Activated CD4-positive, alpha-beta T cell treated with anti-CD3 and anti-CD28 coated beads, Interleukin-2, Interleukin-4, amounts not matched to agents 100 ng/mL and 50 ng/mL, durations not matched to agents 16 hours and 8 hours (primary cell): ENCODE measurements at places on chromosomes 13 and 19.

DNA sequence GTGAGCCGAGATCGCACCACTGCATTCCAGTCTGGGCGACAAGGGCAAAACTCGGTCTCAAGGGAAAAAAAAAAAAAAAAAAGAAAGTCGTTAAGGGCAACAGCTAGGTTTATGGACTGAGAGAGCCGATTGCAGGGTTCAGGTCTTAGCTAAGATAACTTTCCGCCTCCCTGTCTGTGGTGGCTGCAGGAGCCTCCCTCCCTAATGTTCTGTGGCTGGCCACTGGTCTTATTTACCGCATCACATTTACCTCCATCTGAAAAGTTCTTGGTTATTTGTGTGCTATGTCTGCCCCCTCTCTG lies 722 bp upstream of the CRTC1 start:
- no peak for DNase-seq

DNA sequence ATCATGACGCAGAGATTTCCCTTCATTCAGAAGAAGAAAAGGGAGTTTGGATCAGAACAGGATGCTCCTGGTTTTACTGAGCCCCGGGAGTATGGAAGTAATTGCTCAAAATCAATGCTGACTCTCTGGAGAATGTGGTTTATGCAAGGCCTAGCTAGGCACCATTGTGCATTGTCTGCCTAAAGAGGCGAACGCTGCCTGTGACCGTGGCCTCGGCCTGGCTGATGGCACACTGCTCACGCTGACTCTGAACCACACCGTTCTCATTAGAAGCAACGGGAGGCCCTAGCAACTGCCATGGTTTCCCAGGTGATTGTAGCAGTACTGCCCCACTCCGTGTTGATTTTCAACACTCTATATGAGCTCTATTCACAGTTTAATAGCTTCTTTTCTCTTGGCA lies 41.7 kb upstream of the UBL3 start:
- no peak for DNase-seq

GRCh38 chr13:69948016-69948415 lies 159.6 kb upstream of the ATXN8OS start:
- DNase-seq = no peak

DNA sequence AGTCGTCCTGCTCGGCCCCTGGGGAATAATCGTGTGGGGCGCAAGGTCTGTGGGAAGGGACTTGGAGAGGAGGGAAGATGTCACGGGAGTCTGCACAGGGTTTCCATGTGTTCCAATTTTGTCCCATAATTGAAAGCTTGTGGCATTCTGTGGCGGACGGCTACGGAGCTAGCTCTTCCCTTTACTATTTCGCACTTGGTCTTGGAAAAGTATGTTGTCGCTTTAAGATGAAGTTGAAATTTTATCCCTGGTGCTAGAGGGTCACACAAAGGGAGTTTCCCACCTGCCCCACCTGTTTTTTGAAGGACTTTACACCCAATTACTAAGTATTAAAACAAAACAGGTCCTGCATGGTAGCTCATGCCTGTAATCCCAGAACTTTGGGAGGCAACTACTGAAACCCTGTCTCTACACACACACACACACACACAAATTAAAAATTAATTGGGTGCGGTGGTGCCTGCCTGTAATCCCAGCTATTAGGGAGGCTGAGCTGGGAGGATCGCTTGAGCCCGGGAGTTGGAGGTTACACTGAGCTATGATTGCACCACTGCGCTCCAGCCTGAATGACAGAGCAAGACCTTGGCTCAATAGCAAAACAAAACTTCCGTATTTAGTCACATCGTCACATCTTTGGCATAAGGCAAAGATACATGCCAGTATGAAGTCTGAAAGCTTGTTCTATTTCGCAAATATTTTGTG lies 967 bp upstream of the TPT1 start:
- DNase-seq = no peak

DNA sequence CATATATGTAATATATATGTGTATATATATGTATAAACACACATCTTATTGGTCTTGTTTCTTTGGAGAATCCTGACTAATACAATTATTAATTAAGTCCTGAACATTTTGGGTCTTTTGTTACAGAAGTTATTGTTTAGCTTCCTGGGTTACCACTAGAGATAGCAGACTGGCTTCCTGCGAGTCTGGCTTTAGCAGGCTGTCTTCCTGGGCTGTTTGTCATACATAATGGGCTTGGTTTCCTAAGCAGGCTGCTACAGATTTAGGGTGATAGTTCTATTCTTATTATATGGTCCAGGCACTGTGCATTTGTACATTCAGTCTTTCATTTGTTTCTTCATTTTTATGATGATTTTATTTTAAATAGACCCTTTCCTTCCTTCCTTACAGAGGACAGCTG lies 312.0 kb upstream of the TMTC4 start:
- no peak for DNase-seq

GRCh38 chr13:30639671-30640070 lies 22.0 kb downstream of the USPL1 start:
- DNase-seq = no peak

DNA sequence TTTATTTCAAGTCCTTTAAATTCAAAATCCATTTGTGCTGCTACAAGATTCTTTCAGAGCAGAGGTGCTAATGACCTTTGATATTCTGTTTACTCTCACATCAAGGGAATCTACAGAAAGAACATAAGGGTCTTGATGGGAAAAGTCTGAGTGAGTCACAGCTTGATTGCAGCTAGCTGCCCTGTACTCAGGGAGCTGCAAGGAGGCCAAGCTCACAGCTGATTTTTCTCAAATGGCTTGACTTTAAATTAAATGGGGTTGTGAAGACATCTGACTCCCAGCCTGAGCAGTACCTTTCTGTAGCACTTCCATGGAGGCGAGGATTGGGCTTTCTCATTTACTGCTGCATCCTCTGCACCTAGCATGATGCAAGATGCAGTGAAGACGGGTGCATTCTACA lies 62.5 kb downstream of the RAP2A start:
- DNase-seq = no peak

GRCh38 chr13:67036699-67037457 lies 193.3 kb downstream of the PCDH9 start:
- DNase-seq = no peak

- DNase-seq = no peak
Measured at GRCh38 chr19:5700455-5701092, 10.5 kb downstream of the RPL36 start.

DNA sequence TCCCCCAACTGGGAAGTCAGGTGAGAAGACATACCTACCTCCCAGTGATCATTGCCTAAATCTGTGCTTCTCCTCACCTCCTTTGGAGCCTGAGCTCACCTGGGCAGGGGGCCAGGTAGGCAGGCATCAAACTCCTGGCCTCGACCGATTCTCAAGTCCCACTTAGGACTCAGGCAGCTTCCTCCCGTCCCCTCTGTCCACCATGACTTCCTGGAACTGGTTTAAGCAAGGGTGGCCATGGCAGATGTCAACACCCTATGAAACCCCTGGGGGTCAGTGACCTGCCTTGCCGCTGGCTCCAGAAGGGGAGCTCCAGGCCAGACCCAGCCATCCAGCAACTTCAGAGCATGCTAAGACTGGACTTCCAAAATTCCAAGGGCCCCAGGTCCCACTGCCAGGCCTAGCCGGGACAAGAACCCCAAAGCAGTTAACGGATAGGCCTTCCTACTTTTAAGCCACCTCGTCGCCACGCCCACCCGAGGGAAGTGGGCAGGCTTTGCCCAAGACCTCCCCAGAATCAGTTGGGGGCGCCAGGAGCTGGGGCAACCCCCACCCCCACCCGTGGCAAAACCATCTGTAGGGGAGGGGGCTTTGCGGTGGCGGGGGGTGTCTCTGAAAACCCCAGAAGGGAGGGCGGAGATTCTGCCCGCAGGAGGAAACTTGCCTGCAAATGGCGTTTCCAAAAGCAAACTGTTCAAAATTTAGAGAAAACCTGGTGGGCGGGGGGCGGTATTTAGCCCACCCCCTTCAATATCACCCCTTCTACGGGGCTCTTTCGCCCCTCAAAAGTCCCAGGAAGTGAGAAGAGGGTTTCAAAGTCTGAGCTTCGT lies 657 bp downstream of the PLIN3 start:
- DNase-seq = peak; percentile 28

GRCh38 chr13:100508996-100509395 lies 79.6 kb downstream of the GGACT start:
- no peak for DNase-seq

GRCh38 chr13:24124789-24125476 lies 35.6 kb upstream of the SPATA13 start:
- DNase-seq = peak; percentile 22

DNA sequence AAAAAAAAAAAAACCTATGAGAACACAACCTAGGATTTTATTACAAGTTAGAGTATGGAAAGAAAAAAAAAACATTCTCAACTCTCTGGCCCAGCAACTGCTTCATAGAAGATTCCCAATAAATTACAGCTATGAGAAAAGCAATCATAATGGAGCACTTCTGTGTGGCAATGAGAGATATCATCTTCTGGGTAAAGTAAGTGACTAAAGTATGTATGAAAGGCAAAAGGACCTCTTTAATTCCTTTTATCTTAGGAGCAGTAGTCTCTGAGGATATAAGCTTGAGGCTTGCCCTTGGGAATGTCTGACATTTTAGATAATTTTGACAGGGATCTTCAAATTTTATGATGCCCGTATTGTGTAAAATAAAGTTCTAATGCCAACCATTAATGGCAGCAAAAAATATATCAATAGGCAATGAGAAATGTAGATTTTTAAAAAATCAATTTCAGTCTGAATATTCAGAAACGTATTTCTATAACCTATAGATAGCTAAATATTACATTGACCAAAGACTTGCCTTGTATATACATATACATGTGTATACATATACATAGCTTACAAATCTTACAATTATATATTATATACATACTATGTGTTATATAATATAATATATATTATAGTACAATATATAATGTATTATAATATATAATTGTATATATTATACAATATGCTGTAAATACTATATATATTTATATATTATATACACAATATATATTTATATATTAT lies 823.9 kb upstream of the SLITRK1 start:
- no peak for DNase-seq

DNA sequence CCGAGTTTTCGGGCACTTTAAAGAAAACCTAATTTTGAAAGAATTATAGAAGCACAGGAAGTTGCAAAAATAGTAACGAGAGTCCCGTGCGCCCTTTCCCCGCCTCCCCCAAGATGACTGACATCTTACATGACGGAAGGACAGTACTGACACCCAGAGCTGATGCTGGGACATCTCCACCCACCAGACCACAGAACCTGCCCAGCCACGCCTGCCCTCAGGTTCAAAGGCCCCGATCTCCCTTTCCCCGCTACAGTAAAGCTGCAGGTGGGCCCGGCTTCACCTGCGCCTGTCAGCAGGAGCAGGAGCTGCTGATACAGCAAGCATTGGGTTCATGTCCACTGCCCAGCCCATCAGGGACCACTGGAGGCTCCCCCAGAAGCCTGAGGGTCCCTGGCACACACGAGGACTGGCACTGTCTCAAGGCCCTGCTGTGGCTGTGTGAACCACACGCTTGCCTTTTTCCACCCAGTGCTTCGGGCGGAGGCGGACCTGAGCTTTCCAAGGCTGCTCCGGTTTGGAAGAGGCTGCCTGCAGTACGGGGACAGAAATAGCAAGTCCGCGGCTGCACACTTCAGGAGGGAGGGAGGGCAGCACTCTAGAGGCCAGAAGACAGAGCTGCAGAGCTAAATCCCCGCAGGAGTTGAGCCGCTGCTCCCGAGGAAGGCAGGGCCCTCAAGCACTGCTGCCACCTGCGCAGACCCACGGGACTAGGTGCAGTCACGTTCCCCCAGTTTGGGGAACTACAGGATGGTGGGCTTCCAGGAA lies 8.7 kb downstream of the MAP2K2 start:
- peak; percentile 64 for DNase-seq
